ENCODE measurements at places on chromosomes 7 and 10. TPM values are rescaled to one million over a fixed set of nuclear protein-coding genes. Genes with fewer than 3 reads are reported as not detected.
A peak's percentile ranks its signal among the peaks of the same experiment; 100 is the strongest.

PNLIP gene
- not detected for total RNA-seq

OR13A1 gene
- under 0.01 TPM for total RNA-seq

CYREN gene
- total RNA-seq = 35.5 TPM

HECTD2 gene
- total RNA-seq = 17.1 TPM

ASB10 gene
- not detected for total RNA-seq

SPDYE9 gene
- total RNA-seq = not detected

UFSP1 gene
- 4.7 TPM for total RNA-seq

NKX2-3 gene
- total RNA-seq = not detected

TRUB1 gene
- 28.6 TPM for total RNA-seq

BBS9 gene
- 39.8 TPM for total RNA-seq

TEX36 gene
- total RNA-seq = not detected

SPDYE18 gene
- not detected for total RNA-seq

EVX1 gene
- not detected for total RNA-seq

ADCYAP1R1 gene
- not detected for total RNA-seq

- H3K36me3 ChIP-seq = no peaks in the 10 kb centered on the region
- H3K4me3 ChIP-seq = no peak overlapping the region
- peak overlapping the region; percentile 89 for H3K27ac ChIP-seq
- DNase-seq = no peak
- H3K4me1 ChIP-seq = peaks cover 37% of the 10 kb centered on the region
- no peaks in the 10 kb centered on the region for H3K27me3 ChIP-seq
These were observed 286.5 kb downstream of the PTEN start for GRCh38 chr10:88149906-88150305.

- H3K36me3 ChIP-seq = no peaks in the 10 kb centered on the region
- H3K4me1 ChIP-seq = no peaks in the 10 kb centered on the region
- DNase-seq = no peak
- no peak overlapping the region for H3K27ac ChIP-seq
- no peak overlapping the region for H3K4me3 ChIP-seq
These were observed 21.3 kb upstream of the ARHGAP21 start for GRCh38 chr10:24744946-24745345.

DNA sequence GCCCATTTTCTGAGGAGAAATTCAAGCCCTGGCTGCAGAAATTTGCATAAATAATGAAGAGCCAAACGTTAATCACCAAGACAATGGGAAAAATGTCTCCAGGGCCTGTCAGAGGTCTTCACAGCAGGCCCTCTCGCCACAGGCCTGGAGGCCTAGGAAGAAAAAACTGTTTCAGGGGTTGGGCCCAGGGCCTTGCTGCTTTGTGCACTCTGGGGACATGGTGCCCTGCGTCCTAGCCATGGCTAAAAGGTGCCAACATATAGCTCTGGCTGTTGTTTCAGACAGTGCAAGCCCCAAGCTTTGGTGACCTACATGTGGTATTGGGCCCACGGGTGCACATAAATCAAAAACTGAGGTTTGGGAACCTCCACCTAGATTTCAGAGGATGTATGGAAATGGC, 8.0 kb downstream of the HPS1 start:
- no peak for DNase-seq
- H3K36me3 ChIP-seq = peaks cover 38% of the 10 kb centered on the region
- no peaks in the 10 kb centered on the region for H3K27me3 ChIP-seq
- H3K27ac ChIP-seq = no peak overlapping the region

- H3K27me3 ChIP-seq = no peaks in the 10 kb centered on the region
- H3K27ac ChIP-seq = no peak overlapping the region
- no peak overlapping the region for H3K4me3 ChIP-seq
- peak; percentile 1 for DNase-seq
- H3K4me1 ChIP-seq = no peaks in the 10 kb centered on the region
- no peaks in the 10 kb centered on the region for H3K36me3 ChIP-seq
These were observed 300.0 kb upstream of the FZD8 start for GRCh38 chr10:35942057-35942456.

- peak; percentile 95 for DNase-seq
- no peaks in the 10 kb centered on the region for H3K4me1 ChIP-seq
- no peak overlapping the region for H3K27ac ChIP-seq
- no peaks in the 10 kb centered on the region for H3K27me3 ChIP-seq
- H3K4me3 ChIP-seq = no peak overlapping the region
- H3K36me3 ChIP-seq = no peaks in the 10 kb centered on the region
These were observed 65.6 kb downstream of the NOD1 start for GRCh38 chr7:30412782-30413504.

DNA sequence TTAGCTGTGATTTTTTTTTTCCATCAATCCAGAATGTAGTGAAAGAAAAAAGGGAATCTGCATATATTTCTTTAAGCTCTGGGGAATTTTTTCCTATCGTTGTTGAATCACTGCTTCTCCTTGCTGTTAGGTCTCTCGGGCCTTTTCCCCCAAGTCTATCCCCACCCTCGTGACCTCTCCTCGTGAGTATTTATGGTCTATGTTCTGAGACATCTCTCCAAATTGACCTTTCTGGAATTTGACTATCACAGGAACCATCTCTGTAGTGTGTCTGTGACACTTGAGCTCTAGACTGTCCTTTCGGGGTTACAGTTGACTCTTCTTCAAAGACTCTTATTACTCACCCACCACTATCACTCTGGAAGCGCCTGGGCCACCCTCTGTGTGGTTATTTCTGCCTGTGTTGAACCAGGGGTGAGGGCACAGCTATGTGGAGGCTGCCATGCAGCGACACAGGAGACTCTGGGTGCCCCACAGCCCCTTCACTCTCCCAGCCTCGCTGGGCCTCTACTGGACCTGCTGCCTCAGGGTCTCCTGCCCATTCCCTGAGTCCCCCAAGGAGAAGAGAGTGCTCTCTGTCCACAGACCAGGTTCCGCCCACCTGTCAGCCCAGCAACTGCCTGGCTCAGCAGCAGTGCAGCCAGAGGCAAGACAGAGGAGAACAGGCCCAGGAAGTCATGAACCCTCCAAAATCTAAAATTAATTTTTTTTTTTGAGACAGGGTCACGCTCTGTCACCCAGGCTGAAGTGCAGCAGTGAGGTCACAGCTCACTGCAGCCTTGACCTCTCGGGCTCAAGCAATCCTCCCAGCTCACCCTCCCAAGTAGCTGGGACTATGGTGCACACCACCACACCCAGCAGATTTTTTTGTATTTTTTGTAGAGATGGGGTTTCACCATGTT, 45.7 kb upstream of the PTPRN2 start:
- no peak overlapping the region for H3K4me3 ChIP-seq
- H3K27ac ChIP-seq = no peak overlapping the region
- H3K4me1 ChIP-seq = peaks cover 3% of the 10 kb centered on the region
- H3K36me3 ChIP-seq = peaks cover 19% of the 10 kb centered on the region
- H3K27me3 ChIP-seq = no peaks in the 10 kb centered on the region

DNA sequence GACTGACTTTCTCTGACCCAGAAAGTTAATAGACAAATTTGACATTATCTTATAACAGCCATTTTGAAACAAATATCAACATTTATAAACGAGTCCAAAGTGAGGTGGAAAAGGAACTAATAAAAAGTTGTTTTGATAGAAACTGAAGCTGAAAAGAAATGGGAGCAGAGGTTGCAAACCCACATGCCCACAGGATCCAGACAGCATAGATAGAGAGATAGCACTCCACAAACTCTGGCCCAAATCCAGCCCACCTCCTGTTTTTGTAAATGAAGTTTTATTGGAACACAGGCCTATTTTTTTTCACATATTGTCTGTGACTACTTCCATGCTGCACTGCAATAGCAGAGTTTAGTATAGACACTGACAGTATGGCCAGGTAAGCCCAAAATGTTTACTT, 171.9 kb downstream of the PRKG1 start:
- H3K36me3 ChIP-seq = no peaks in the 10 kb centered on the region
- DNase-seq = no peak
- no peaks in the 10 kb centered on the region for H3K27me3 ChIP-seq
- H3K4me1 ChIP-seq = peaks cover 14% of the 10 kb centered on the region
- no peak overlapping the region for H3K27ac ChIP-seq
- no peak overlapping the region for H3K4me3 ChIP-seq

GRCh38 chr7:52325237-52325636, 710.2 kb upstream of the POM121L12 start:
- no peaks in the 10 kb centered on the region for H3K27me3 ChIP-seq
- H3K4me3 ChIP-seq = no peak overlapping the region
- no peaks in the 10 kb centered on the region for H3K4me1 ChIP-seq
- DNase-seq = no peak
- no peaks in the 10 kb centered on the region for H3K36me3 ChIP-seq

DNA sequence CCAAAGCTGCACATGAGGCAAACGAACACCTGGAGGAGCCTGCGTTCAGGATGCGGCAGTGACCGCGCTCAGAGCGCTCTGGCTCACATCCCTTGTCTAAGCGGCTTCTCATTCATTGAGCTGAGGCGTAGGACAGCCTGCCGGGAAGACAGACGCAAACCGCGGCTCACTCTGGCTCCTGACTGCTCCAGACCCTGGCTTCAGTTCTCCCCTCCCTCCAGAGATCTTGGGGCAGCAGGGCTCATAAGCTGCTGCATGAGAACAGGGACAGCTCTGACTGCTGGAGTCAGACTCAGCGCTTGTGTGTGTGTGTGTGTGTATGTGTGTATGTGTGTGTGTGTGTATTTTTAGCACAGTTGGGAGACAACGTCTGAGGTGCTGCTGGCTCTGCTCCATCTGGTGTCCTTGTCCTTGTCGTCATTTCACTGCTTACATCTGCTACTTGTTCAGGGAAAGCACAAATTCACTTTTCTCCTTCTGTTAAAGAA, 15.8 kb upstream of the LYZL2 start:
- no peaks in the 10 kb centered on the region for H3K27me3 ChIP-seq
- H3K4me1 ChIP-seq = peaks cover 31% of the 10 kb centered on the region
- no peak overlapping the region for H3K27ac ChIP-seq
- peak; percentile 69 for DNase-seq

DNA sequence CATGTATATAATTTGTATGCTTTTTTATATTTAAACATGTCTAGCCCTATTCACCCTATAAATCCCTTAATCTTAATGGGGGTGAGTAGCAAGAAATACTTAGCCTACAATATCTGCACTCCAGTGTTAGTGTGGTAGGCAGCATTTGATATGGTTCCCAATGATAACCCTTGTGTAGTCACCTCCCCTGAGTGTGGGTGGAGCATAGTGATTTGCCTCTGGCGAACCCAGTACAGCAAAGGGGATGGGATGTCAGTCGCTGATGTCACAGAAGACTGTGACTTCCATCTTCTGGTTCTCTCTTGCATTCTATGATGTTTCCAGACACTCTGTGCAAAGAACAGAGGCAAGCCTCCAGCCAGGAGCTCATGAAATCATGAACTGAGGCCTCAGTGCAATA, 211.2 kb downstream of the CRPPA start:
- no peaks in the 10 kb centered on the region for H3K36me3 ChIP-seq
- no peak for DNase-seq
- H3K27ac ChIP-seq = no peak overlapping the region
- no peaks in the 10 kb centered on the region for H3K27me3 ChIP-seq
- H3K4me3 ChIP-seq = no peak overlapping the region

DNA sequence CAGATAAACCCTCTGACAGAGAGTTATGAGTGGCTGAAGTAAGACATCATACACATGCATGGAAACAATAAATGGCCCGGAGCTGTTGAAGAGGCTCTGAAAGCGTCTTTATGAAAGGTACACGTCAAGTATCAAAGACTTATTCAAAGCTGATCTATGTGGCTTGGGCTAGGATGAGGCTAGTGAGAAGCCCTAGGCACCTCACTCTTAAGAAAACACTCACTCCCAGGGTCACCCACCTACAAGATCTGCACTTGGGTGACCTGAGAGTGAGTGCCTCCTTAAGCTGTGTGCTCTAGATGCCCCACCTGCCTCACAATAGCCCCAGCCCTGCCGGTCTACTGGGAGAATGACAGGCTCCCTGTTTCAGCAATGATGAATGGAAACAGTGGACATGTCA, 1.1 kb upstream of the GIMAP1 start:
- no peak for DNase-seq
- no peaks in the 10 kb centered on the region for H3K36me3 ChIP-seq
- H3K27ac ChIP-seq = no peak overlapping the region
- no peaks in the 10 kb centered on the region for H3K27me3 ChIP-seq

- H3K36me3 ChIP-seq = no peaks in the 10 kb centered on the region
- H3K27me3 ChIP-seq = no peaks in the 10 kb centered on the region
- DNase-seq = no peak
- H3K4me1 ChIP-seq = no peaks in the 10 kb centered on the region
- no peak overlapping the region for H3K4me3 ChIP-seq
These were observed 48.8 kb upstream of the PRPS1L1 start for GRCh38 chr7:18076461-18076860.

- H3K27ac ChIP-seq = peak overlapping the region; percentile 11
- peaks cover 16% of the 10 kb centered on the region for H3K27me3 ChIP-seq
- no peak for DNase-seq
- H3K4me3 ChIP-seq = no peak overlapping the region
- peaks cover 10% of the 10 kb centered on the region for H3K4me1 ChIP-seq
These were observed 98.0 kb upstream of the PDCD4 start for GRCh38 chr10:110773693-110774068.

- H3K4me1 ChIP-seq = peaks cover 30% of the 10 kb centered on the region
- H3K27ac ChIP-seq = peak overlapping the region; percentile 73
- no peaks in the 10 kb centered on the region for H3K27me3 ChIP-seq
These were observed 63.9 kb upstream of the GSDME start for GRCh38 chr7:24821045-24821753.

GRCh38 chr10:119176166-119176565, 2.4 kb downstream of the PRDX3 start:
- no peaks in the 10 kb centered on the region for H3K27me3 ChIP-seq
- no peak overlapping the region for H3K4me3 ChIP-seq
- peaks cover 13% of the 10 kb centered on the region for H3K4me1 ChIP-seq
- H3K36me3 ChIP-seq = peaks cover 30% of the 10 kb centered on the region
- peak overlapping the region; percentile 13 for H3K27ac ChIP-seq

DNA sequence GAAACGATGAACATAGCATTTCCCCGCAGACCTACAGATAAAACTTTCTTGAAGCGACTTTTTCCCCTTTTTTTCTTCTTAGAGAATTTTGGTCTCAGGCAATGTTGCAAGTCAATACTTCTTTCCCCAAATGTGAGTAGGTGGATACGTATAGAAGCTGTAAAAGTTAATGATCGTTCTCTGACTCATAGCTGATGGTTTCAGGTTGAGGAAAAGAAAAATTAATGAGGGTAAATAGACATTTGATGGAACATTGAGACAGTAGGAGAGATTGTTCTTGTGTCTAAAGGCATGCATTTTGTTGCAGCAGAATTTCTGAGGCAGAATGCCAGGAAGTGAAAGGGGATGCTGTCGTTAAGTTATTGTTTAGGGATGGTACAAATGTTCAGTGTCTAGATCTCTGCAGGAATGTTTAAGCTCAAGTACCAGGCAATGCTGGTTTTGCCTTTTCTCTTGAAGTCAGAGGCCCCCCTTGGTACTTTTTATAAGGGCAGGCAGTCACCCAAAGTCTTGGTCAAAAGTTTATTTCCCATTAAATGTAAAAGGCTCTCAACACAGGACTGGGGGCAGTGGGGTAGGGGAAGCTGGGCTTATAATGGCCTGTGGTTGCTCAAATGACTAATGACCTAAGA, 9.3 kb downstream of the TCF7L2 start:
- H3K4me3 ChIP-seq = no peak overlapping the region
- no peak for DNase-seq
- H3K27ac ChIP-seq = peak overlapping the region; percentile 95

GRCh38 chr10:10959666-10960065, 58.0 kb upstream of the CELF2 start:
- no peaks in the 10 kb centered on the region for H3K27me3 ChIP-seq
- no peak for DNase-seq
- H3K4me3 ChIP-seq = no peak overlapping the region
- H3K36me3 ChIP-seq = no peaks in the 10 kb centered on the region
- H3K27ac ChIP-seq = no peak overlapping the region
